NCI-H526 (cell line): ENCODE measurements at places on chromosomes 12 and 14.

DNA sequence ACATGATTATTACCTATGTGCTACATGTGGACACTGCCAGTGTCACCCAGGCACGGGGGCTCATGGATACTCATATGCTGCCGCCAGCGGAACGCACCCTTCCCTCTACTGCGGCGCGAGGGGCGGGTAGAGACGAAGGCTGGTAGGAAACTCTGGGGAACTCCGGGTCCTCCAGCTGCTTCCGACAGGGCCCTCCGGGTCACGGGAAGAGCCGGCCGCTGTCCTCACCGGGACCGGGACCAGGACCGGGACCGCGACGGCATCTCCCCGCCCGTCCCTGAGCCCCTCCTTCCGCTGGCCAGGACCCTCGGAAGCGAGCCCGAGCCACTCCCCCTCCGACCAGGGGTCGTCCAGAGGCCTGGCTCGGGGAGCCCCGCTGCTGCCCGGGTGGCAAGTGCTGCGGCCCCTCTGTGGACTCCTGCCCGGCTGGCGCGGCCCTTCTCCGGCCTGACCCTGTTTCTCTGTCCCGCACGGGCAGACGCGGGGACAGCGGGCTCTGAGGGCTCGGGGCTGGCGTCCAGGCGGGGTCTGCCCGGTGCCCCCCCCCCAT, 209.6 kb downstream of the ADGRD1 start:
- DNase-seq: no peak

DNA sequence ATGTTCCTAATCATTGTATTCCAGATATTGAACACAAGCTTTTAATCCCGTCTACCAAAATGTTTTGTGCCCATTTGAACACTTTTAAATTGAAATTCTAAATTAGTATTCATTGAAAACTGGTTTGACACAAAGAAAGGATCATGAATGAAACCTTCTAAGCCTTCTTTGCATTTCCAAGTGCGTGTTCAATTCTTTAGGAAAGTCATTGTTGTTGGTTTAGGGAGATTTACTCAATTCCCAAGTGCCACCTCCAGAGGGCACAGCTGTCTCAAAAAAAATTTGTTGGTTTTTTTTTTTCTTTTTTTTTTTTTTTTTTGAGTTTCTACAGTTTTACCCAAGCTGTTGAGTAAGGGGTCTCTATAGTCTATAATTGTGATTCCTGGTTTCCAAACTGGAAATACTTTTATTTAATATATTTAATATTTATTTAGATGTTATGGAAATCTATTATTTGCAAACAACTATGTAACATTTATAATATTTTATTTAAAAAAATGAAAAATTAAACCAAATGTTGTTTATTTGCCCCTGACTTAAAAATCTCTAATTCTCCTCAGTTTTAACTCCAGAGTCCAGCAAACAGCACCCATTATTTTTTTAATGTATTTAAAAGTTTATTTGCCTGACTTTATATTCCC, 79.9 kb downstream of the NEDD1 start:
- DNase-seq: peak; percentile 69

DNA sequence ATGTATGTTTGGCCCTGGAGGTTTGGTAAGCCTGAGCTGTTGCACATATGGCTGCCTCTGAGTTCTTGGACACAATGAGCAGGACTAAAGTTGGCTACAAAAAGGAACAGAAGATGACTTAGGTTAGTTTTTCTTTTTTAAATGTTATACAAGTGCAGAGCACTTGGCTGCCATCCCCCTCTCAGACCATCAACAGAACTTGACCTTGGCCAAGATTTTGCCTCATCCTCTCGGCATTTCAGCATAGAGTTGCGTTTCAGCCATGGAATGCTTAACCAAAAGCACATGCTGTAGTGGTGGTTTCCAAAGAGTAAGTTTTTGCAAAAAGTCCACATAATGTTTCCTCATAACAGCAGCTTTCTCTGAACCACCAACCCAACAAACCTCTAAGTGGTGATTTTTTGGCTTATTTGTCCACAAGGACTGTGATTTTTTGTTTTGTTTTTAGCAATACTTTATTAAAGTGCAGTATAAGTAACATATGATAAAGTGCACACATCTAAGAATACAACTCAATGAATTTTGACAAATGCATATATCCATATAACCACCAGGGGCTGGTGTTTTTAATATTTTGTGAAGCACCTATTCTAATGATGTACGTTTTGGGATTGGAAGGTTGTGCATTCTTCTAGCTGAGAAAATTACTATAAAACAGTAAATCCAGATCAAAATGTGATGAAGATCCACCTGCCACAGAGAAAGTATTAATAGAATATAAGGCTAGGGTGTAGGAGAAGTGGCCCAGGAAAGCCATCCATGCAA, 12.1 kb upstream of the GALNT16 start:
- DNase-seq: no peak

DNA sequence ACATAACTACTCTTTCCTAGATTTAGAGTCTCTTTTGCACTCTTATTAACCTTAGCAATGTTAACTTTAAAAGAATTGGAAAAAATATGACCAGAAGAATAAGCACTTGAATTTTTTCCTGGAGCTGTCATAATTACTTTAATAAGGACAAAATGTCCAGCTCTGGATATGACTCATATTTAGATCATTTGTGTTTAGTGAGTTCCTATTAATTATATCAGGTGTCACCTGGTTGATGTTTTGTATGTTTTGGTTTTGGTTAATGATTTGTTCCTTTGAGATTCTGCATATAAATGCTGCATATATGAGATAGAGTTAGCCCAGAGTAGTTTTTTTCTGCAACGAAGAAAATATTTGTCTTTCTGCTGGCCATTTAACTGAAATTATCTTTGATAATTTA, 5.1 kb downstream of the CLECL1 start:
- no peak for DNase-seq

DNA sequence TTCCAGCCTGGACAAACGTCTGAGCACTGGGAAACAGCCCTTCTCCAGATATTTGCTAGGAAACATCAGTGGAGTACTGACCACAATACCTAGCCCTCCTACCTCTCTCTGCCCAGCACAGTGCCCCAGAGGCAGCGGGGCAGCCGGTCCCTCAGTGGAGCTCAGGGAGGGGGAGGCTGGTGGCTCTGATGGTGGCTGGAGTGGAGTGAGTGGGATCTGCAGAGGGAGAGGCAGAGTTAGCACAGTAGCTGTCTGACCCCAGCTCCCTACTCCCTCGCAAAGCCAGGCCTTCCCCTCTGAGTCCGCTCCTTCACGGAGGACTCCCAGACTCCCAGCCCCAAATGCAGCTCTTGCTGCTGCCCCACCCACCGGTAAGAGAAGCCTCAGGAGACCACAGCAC, 30.0 kb downstream of the NCKAP5L start:
- DNase-seq: no peak

- no peak for DNase-seq
Measured at GRCh38 chr12:43602738-43603137, 50.7 kb upstream of the ADAMTS20 start.

- DNase-seq: no peak
Measured at GRCh38 chr12:123634142-123634561, 523 bp downstream of the GTF2H3 start.

- no peak for DNase-seq
Measured at GRCh38 chr14:101889898-101890297, 74.5 kb upstream of the DYNC1H1 start.

DNA sequence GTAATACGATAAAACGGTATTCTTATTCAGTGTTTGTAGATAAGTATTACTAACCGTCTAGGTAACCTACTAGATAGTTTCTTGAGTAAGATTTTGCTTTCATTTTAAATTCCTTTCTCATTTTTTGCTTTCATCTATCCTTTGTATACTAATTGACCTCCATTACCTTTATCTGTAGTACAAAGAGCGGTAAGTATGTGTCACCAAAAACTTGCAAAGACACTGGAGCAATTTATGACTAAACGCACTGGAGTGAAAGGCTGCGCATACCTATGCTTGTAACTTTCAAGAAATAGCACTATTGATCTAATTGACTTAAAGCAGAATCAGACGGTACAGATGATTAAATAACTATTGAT, 1.7 kb downstream of the ARHGAP5 start:
- peak; percentile 1 for DNase-seq

DNA sequence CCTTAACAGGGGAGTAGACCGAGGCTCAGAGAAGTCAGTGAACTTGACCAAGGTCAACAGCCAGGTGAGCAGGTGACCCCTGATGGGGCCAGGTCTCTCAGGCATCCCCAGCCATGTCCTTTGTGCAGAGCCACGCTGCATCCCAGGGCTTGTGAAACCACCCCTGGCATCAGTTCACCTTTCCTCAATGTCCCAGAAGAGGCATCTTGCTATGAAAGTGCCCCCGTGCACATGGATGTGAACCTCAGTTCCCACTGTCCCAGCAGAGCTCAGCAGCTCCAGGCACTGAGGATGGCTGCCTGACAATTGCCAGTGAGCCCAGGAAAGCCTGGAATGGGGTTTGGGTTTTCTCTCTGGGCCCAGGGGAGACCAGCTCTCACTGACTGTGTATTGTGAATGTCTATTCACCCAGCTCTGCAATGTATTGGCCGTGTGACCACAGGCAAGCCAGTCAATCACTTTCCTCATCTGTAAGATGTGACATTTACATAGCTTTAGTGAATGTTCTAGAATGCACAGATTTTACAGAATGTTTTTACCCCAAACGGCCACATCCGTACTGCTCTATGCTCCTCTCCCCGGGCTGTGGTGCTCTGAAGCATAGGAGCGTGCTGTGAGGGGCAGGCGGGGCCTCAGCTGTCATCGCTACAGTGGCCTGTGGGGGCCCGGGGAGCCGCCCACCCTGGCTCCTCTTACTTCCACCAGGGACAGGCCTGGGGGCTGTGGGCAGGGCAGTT, 4.9 kb downstream of the CACNA2D4 start:
- no peak for DNase-seq

GRCh38 chr14:36675581-36675980, 13.9 kb downstream of the PAX9 start:
- no peak for DNase-seq

GRCh38 chr12:65695113-65695865, 129.0 kb upstream of the HMGA2 start:
- no peak for DNase-seq

- no peak for DNase-seq
Measured at GRCh38 chr14:25396128-25396527, 346.2 kb upstream of the STXBP6 start.

GRCh38 chr12:51661836-51662235, 70.8 kb downstream of the SCN8A start:
- no peak for DNase-seq

- DNase-seq: no peak
Measured at GRCh38 chr12:106801167-106801708, 26.8 kb downstream of the RIC8B start.

DNA sequence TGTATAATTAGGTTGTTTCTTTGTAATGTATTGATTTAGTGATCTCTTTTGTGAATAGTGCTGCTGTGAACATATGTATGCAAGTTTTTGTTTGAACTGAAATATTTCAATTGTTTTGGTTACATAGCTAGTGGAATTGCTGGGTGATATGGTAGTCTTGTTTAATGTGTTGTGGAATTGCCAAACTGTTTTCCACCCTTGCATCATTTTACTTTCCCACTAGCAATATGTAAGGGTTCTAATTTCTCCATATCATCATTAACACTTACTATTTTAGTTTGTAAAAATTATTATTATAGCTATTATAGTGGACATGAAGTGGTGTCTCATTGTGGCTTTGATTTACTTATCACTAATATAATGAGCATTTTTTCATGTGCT, 5.9 kb downstream of the G2E3 start:
- no peak for DNase-seq

DNA sequence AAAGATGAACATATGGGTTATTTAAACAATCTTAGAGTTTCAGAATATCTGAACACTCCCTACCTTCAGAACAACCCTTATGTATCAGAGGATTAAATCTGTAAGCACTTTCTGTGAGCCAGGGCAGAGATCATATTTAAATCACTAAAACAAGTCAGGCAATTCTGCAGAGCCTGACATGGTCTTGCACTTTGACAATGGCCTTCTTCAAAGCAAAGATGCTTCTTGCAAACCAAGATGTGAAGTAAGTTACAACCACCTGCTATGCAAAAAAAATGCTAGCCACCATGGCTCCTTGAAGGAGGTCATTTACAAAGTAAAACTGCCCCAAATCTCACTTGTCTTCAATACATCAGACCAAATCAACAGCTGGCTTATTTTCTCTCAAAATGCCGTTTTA, 3.2 kb downstream of the PPP1CC start:
- no peak for DNase-seq

- no peak for DNase-seq
Measured at GRCh38 chr12:96120359-96121100, 73.6 kb upstream of the ELK3 start.

DNA sequence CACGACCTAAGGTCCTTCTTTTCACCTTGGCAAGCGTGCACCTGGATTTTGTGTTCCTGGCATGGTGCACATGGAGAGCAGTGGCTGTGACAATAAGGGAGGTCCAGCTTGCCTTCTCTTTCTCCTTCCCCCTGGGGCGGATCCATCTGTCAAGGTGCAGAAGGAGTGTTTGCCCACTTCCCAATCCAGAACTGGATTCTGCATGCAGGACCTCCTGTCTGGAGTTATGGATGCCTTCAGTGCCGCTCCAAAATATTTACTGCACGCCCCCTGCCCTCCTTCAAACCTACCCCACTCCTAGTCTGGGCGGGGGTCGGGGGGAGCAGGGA, 192.7 kb downstream of the DPF3 start:
- no peak for DNase-seq

DNA sequence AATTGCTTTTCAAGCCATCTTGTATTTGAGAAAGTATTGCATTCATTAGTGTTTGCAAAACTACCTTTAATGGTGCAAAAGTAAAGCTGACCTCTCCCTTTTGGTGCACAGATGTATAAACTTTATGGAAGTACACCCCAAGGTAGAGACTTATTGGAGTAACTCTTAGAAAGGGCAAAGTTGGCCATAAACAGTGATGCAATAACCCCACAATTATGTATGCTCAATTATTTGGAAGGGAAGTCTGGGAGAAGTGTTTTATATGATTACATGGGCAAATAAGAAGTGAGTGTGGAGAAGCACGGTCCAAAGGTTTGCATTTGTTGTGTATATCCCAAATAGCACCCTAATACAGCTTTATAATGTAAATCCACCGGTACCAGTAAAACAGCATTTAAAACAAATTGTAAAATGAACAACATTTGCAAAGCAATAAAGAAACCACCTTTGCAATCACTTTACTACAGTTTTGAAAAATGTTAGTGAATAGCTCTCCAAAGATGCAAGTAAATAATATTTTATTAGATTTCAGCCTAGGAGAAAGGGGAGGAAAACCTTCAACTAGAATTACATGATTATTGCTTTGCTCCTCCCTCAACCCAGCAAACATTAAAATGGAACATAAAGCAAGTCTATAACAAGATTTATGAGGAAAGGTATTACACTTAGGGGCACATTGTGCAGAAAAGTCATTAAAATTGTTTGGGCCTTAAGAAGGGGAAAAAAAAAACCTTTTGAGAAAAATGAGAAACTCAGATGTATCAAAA, 70.5 kb downstream of the HMGA2 start:
- no peak for DNase-seq
